ENCODE measurements at places on chromosomes 5 and 9.
A peak's percentile ranks its signal among the peaks of the same experiment; 100 is the strongest.

DNA sequence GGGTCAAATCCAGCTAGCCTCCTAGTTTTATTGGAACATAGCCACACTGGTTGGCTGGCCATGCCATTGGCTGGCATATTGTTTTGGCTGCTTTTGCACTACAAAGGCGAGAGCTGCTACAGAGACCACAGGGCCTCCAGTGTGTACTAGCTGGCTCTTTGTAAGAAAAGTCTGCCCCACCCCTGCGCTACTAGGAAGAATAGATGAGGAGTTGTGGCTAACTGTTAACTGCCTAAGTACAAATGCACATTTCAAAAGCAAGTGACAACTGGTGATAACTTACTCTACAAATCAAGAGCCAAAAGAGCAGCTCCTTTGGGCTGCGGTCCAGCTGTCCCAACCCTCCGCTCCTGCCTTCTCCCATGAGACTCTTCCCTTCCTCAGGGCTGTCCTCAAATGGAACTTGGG is 63.9 kb downstream of the SERINC5 start:
- peak; percentile 50 for DNase-seq

DNA sequence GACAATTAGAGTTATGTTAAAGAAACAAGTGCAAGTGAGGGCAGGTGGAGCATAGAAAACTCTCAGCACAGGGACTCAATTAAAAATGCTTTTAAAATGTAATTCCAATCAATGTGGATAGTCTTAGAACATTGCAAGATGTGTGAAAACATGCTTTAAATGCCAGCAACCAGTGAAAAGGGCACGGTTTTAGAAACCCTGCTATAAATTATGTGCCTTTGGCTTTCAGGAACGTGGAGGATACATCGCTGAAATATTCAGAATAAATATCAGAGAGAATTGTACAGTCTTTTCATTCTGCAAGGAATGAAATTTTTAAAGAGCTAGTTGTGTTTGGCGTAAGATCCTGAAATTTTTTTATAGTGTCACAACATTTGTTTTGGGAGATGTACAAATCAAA is 101.1 kb downstream of the TLE4 start:
- no peak for DNase-seq

DNA sequence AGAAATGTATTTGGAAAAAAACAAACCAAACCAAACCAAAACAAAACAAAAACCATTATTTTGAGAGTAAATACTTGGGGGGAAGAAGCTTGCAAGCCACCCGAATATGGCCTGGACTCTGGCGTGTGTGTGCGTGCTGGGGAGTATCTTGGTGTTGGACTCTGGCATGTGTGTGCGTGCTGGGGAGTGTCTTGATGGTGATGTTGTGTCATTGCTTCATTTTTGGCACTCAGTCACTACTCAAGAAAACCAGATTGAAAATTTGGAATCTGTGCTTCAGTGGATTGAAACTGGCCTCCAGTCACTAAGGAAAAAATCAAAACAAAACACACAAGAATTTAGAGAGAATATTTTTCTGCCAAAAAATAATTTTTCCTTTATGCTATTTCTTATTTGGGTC is 76.1 kb downstream of the ARRDC3 start:
- peak; percentile 52 for DNase-seq

DNA sequence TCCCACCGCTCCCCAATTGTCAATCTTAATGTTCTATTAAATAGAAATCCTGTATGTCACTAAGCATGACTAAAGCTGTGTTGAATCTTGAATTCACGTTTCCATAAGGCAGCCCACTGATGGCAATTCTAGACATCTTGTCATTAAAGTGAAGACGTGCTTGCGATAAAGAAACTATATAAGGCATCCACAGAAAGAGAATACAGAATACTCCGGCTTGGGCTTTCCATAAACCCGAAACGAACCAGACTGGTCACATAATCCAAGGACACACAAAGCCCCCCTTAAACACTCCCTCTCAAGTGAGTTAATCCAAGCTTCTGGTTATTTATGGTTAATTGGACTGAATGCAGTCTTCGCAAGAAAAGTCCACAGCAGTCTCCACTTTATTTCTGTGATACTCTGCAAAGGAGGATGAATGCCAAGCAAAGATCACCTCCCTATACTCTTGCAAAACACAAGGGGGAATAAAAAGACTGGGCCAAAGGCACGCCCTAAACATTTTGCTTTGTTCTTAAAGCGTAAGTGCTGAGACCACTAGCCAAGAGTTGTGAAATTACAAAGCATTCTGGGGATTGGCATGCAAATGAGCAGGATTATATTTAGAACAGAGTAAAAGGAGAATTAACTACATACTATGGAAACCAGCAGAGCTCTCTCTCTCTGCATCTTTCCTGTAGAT is 54.7 kb downstream of the DPYSL3 start:
- peak; percentile 49 for DNase-seq

- no peak for DNase-seq
Measured at GRCh38 chr5:73393611-73394489, 54.7 kb downstream of the FOXD1 start.

GRCh38 chr9:131011274-131012022 is 2.5 kb downstream of the LAMC3 start:
- DNase-seq, result peak; percentile 10

GRCh38 chr5:122192497-122193496 is 63.5 kb downstream of the ZNF474 start:
- no peak for DNase-seq

GRCh38 chr5:55657443-55657842 is 54.7 kb downstream of the SLC38A9 start:
- no peak for DNase-seq

- no peak for DNase-seq
Measured at GRCh38 chr5:102762095-102762534, 7.0 kb downstream of the PAM start.

DNA sequence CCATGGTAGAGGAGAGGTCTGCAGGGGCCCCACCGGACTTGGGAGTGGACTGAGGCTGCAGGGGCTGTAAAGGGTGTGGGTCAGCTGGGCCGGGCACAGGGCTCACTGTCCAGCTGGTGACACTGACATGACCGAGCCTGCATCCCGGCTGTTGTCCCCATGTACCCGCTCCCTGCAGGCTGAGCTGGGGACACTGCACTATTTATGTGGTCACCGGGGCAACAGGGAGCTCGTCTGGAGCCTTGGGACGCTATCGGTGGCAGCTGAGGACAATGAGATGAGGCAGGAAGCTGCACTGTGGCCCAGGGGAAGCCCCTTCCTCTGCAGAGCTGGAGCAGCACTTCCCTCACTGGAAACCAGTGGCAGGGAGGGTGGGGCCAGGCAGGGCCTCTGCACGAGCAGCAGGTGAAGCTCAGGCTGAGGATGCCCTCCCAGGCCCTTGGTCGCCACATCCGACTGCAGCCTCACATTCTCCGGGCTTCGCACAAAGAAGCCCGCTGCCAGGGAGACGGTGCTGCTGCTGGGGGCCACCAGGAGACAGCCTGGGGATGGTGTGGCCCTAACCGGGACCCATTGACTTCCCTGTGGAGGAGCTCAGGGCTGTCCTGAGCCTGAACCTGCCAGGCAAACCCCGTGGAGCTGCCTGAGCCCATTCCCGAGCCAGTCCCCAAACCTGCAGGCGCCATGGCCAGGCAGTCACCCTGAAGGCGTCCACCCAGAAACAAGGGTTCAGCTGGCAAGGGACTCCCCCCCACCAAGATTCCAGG is 26.4 kb downstream of the ZDHHC11B start:
- peak; percentile 70 for DNase-seq

DNA sequence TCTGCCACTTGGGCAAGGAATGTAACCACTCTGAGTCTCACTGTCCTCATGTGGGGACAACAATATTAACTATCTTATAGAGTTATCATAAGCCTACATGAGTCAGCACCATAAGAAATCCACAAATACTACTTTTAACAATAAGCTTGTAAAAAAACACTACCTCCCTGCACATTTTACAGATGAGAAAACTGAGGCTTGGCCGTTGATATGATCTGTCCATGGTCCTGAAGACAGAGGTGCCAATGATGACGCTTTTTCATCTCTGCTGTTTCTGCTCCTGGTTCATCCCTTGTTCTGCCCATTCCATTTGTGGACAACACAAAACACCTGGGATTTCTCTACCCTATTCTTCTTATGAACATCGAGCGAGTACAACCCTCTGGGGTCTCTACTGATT is 23.4 kb upstream of the STRBP start:
- DNase-seq, result no peak

DNA sequence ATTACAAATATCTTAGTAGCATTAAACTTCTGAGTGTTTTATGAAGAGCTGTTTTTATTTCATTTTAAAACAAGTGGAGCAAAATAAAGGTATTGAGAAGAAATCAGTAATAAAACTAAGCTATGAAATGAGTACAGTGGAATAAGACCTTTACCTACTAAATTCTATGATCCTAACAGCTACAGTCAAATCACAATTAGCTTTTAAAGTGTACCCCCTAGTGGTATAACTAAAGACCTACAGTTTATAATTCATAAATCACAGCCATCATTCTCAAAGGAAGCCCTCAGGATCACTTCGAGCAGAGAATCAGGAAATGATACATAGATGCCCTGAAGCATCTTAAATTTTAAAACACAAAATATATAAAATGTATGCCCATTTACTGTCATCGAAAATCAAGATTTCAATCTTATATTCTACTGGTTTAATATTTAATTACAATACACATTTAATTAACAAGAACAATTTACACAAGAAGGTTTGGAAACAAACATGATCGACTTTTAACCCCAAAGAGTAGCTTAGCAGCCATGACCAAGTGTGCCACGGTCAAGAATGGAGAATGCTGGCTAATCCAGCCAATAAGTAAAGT is 12.3 kb downstream of the CCNH start:
- DNase-seq, result no peak

DNA sequence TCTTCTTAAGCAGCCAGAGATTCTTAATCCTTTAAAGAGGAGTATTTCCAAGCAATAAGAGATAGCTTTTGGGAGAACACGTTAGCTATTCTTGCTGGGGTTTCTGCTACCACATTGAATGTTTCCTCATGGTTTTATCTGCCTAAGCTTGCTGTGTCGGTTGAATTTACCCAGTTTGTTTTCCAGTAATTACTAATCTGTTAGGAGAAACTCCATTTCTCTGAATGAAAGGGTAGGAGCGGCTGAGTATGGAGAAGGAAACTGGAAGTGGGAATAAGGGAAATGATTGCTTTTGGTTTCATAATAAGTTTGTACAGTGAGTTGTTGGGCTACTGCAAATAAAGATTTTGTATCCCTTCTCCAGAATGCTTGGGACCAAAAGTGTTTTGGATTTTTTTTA is 1.2 kb downstream of the JAK2 start:
- no peak for DNase-seq

GRCh38 chr9:92308893-92309292 is 15.4 kb upstream of the IARS1 start:
- DNase-seq, result no peak

DNA sequence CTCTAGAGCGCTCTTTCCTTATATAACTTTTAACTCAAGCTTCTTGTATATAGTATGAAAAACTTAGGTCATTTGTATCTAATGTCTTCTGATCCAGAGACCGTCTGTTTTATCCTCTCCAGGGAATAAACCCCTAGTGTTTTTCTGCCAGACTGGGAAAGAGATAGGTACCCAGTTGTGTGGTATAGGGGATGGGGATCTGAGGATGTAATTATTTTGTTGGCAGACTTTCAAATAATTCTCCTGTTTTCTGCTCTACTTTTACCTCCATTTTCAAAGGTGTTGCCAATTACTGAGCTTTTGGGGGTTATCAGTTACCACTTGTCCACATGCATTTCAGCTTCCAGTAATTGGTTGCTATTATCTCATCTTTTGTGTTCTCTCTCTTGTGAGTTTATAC is 17.9 kb downstream of the CCDC171 start:
- no peak for DNase-seq

- no peak for DNase-seq
Measured at GRCh38 chr9:35436933-35437332, 53.0 kb upstream of the RUSC2 start.

DNA sequence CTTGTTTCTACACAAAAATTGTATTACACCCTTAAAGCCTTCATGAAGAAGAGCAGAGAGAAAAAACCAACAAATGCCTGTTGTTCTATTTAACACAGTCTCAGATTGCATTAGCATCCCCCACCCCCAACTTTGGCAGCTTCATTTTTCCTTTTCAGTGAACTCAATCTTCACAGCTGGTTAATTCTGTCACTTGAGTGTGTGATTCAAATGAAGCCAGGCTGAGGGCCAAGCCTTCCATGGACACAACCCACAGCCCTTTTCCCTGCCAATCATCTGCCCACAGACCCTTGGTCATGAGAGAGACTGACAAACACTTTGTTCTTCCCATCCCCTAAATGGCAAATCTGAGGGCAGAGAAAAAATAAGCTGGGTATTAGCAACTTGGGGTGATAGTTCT is 217.5 kb upstream of the NMUR2 start:
- DNase-seq, result no peak

GRCh38 chr5:55534436-55535198 is at the start of gene PLPP1:
PLPP1 (minus strand) TSS chr5:55534964; CDS start chr5:55534629, 335 bp downstream.
- peak; percentile 95 for DNase-seq

Measured in left hindlimb (tissue), 1 donor.